Hematopoietic multipotent progenitor cell treated with erythropoietin and hydrocortisone succinate and interleukin-3 and kit ligand, for 4 days (in vitro differentiated cells): ENCODE measurements at places on chromosomes 2 and 18.
A peak's percentile ranks its signal among the peaks of the same experiment; 100 is the strongest.

GRCh38 chr18:23735021-23735464, 45.8 kb downstream of the LAMA3 start:
- DNase-seq = peak; percentile 54

DNA sequence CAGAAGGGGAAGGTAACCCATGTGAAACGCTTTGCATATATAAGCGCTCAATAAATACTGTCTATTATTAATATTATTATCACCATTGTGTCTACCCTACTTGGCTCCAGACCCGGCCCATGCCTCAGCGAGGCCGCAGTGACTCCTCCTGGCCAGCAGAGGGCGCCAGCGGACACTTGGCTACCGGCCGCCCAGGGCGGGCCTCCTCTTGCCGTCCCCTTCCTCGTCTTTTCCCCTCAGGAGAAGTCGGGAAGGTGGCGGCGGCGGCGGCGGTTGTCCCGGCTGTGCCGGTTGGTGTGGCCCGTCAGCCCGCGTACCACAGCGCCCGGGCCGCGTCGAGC, at the start of gene AGFG1:
Gene AGFG1 (plus strand): TSS at position 233 of the 341 bp plus-strand sequence. CDS start 266 bp downstream, outside the sequence.
- DNase-seq = peak; percentile 89

GRCh38 chr2:191824398-191824797, 22.5 kb downstream of the CAVIN2 start:
- DNase-seq = no peak

DNA sequence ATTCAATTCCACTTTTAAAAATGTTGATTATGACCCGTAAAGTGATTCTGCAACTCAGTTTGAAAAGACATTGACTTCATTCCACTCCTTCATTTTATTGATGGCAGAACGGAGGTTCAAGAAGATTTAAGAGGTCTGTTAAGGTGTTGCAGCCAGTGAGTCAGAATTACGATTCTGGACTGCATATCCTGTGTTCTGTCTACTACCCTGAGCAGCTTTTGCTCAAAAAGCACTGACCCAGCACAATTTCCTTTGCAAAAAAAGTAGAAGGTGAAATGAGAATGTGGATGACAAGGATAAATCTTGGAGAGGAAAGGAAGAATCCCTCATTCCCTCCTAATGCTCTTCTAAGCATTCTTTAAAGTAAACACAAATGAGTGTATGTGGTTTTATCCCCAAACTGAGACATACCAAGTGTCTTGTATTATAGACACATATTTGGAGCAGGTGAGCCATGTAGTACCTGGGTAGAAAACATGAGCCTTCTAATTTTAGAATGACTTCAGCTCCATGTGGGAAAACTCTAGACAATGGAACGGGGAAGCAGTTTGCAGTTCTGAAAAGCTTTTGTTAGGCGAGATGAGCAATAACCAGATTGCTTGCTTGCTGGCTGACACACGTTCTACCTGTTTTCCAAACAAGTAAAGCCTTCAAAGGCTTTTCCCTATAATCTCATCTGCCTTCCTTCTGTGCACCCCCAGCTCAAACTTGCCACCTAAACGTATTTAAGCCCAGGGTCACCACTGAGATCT, 44.7 kb downstream of the TGFA start:
- no peak for DNase-seq

DNA sequence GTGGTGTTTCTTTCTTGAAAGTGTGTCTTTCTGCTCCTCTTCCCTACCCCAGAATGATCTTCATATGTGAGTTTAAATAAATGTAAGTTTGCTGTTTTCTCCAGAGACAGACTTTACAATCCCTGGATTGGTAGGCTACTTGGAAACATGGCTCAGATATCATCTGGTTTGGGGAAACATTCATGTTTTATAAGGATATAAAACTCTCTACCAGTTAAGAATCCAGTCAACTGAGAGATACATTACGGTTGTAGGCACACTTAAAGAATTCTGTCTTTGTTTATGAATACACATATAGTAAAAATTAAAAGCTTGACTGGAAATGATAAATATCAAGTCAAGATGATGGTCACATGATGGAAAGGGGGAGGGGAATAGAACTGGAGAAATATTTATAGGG, 739.3 kb downstream of the SLC4A3 start:
- DNase-seq = no peak

DNA sequence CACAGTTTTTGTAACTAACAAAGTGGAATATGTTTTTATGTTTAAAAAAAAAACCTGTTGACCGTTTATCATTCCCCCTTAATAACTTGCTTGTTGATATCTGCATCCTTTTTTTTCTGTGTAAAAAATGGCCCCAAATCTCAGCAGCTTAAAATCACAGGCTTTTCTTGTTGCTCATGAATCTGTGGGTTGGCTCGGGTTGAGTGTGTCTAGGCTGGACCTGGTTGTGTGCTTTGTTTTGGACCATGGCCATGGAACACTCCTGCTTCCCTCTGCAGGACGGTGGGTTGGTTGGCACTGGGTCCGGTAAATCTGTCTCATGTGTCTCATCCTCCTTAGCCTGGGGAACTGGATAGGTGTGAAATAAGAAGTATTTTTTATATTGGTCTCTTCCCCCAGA, 139.0 kb upstream of the LINC00305 start:
- DNase-seq = no peak
